ENCODE measurements at places on chromosomes 11 and 22. TPM values are rescaled to one million over a fixed set of nuclear protein-coding genes. Genes with fewer than 3 reads are reported as not detected.

DNA sequence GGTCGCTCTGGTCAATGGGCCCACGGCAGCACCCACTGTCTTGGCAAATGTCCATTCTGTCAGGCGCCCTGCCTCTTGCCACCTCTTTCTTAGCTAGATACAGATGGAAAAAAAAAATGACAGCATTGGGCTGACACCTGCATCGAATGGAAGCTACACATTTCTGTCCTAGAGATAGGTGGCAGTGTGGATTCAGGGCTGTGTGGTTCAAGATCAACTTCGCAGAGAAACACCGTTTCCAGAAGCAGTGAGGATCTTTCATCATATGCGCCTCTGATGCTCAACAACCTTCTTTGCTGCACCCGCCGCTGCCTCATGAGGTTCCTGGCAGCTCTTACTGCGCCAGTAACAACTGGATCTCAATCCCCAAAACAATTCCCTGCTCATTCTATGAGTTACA, 236.3 kb downstream of the KIRREL3 start:
- no peak overlapping the region for H3K27ac ChIP-seq
- H3K27me3 ChIP-seq, result no peaks in the 10 kb centered on the region
- DNase-seq, result no peak

- no peak for DNase-seq
- H3K36me3 ChIP-seq, result no peaks in the 10 kb centered on the region
- no peak overlapping the region for H3K27ac ChIP-seq
- no peak overlapping the region for H3K4me3 ChIP-seq
- peaks cover 11% of the 10 kb centered on the region for H3K27me3 ChIP-seq
Measured at GRCh38 chr11:116275635-116276034, 497.2 kb downstream of the BUD13 start.

- no peak overlapping the region for H3K4me3 ChIP-seq
- no peaks in the 10 kb centered on the region for H3K36me3 ChIP-seq
- H3K4me1 ChIP-seq, result no peaks in the 10 kb centered on the region
- DNase-seq, result no peak
- no peak overlapping the region for H3K27ac ChIP-seq
- H3K27me3 ChIP-seq, result no peaks in the 10 kb centered on the region
Measured at GRCh38 chr11:66768088-66768521, 39.1 kb upstream of the SPTBN2 start.

DNA sequence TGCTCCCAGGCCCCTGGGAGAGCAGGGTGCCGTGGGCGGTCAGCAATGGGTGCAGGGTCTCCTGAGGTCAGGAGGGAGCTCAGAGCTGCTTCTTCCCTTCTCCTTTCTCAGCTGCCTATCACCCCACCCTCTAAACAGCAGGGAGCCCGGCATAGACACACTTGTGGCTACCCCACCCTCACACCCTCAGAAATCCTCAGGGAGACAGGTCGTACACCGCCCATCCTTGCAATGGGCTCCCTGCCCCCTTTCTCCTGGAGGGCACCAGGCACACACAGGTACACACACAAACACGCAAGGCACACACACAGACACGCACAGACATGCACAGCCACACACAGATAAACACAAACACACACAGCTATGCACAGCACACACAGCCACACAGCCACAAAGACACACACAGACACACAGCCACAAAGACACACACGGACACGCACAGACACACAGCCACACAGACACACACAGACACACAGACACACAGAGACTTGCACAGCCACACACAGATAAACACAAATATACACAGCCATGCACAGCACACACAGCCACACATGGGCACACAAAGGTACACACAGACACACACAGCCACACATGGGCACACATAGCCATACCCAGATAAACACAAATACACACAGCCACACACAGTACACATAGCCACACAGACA, 44.9 kb upstream of the TH start:
- H3K27me3 ChIP-seq, result peaks cover 50% of the 10 kb centered on the region
- H3K4me1 ChIP-seq, result peaks cover 13% of the 10 kb centered on the region
- no peaks in the 10 kb centered on the region for H3K36me3 ChIP-seq

DNA sequence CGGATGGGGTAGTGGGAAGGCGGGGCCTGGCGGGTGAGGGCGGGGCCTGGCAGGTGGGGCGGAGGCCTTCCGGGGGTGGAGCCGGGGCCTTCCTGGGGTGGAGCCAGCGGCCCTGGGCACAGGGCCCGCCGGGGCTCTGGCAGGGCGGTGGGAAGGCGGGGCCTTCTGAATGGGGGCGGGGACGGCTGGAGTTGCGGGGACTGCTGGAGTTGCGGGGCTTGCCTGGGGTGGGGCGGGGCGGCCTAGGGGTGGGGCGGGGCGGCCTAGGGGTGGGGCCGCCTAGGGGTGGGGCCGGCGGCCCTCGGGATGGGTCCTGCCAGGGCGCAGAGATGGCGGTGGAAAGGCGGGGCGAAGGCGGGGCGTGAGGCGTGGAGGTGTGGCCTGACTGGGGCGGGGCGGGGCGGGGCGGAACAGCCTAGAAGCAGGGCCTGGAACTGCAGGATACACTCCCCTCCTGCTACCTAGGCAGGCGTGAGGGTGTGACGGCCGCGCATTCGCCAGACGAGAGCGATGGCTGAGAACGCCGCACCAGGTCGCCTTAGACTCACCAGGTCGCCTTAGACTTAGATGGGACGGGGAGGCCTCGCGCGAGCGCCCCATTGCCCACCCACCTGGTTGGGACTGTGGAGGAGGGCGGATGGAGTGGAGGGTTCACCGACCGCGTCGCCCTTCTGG, 19.3 kb downstream of the RRP7A start:
- no peak overlapping the region for H3K27ac ChIP-seq
- no peaks in the 10 kb centered on the region for H3K36me3 ChIP-seq
- peaks cover 18% of the 10 kb centered on the region for H3K27me3 ChIP-seq
- no peaks in the 10 kb centered on the region for H3K4me1 ChIP-seq
- DNase-seq, result no peak

The TMEM138 gene
- total RNA-seq, result 49.4 TPM

- H3K27ac ChIP-seq, result no peak overlapping the region
- DNase-seq, result no peak
- no peaks in the 10 kb centered on the region for H3K36me3 ChIP-seq
- H3K4me1 ChIP-seq, result peaks cover 20% of the 10 kb centered on the region
Measured at GRCh38 chr11:92828556-92828955, 140.9 kb upstream of the MTNR1B start.

- H3K4me1 ChIP-seq, result no peaks in the 10 kb centered on the region
- H3K36me3 ChIP-seq, result no peaks in the 10 kb centered on the region
- H3K27ac ChIP-seq, result no peak overlapping the region
- no peak for DNase-seq
- no peaks in the 10 kb centered on the region for H3K27me3 ChIP-seq
Measured at GRCh38 chr11:17807034-17807433, 72.5 kb downstream of the KCNC1 start.

The APOBEC3B gene
- 4.2 TPM for total RNA-seq

- no peaks in the 10 kb centered on the region for H3K36me3 ChIP-seq
- H3K27ac ChIP-seq, result no peak overlapping the region
Measured at GRCh38 chr11:62341588-62341987, 4.3 kb downstream of the ASRGL1 start.

The CCDC85B gene
- 39.0 TPM for total RNA-seq

DNA sequence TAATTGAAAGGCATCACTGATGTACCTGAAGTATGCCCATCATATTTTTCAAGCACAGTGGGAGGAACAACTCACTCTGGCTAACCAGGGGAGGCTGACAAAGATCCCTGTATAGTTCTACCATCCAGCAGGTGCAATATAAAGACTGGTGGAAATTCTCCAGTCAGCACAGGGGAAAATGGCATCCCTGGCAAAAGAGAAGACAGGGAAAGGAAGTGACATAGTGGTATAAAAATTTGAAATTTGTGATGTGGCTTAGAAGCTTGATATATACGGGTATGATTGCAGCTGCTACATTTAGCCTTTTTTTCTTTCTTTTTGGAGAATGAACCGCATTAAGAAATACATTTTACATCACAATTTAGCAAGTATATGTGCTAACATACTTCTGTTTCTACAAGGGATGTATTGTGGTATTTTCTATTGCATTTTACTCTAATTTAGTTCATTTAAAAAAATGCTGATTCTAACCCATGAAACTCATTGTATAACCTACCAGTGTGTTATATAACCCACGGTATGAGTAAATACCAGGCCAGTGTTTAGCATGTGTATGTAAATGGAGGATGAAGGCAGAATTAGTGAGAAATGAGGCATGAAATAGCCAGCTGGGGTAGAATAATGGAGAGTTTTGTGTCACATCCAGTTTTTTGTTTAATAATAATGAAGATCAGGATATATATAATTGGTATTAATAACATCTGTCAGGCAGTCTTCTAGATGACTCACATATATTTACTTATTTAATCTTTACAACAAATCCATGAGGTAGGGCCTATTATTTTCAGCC, 186.1 kb downstream of the ARHGAP42 start:
- no peaks in the 10 kb centered on the region for H3K27me3 ChIP-seq
- H3K4me1 ChIP-seq, result peaks cover 35% of the 10 kb centered on the region

- no peaks in the 10 kb centered on the region for H3K27me3 ChIP-seq
- H3K36me3 ChIP-seq, result peaks cover 3% of the 10 kb centered on the region
- no peak overlapping the region for H3K27ac ChIP-seq
- no peak for DNase-seq
Measured at GRCh38 chr11:69314555-69314954, 20.6 kb downstream of the MYEOV start.

- no peak for DNase-seq
- peaks cover 24% of the 10 kb centered on the region for H3K4me1 ChIP-seq
- no peaks in the 10 kb centered on the region for H3K27me3 ChIP-seq
- no peak overlapping the region for H3K4me3 ChIP-seq
- H3K27ac ChIP-seq, result no peak overlapping the region
Measured at GRCh38 chr11:35564245-35564595, 38.8 kb upstream of the PAMR1 start.

GRCh38 chr11:120095516-120095915, 42.4 kb downstream of the TRIM29 start:
- no peak overlapping the region for H3K4me3 ChIP-seq
- H3K36me3 ChIP-seq, result no peaks in the 10 kb centered on the region

DNA sequence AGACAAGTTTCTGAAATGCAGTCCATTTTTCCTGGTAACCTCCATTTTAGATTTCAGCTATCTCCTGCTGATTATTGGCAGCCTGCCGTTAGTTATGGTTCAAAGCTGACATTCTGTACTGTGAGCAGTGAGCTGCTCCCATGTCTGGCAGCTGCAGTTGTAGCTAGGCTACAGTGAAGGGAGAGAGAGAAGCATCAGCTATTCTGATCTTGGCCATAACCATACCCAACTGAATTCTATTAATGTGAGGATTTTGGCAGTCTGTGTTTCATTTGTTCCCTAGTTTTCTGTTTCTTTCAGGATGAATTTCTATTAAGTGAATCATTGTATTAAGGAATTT, 33.4 kb downstream of the SIK2 start:
- H3K36me3 ChIP-seq, result peaks cover 11% of the 10 kb centered on the region
- no peak overlapping the region for H3K4me3 ChIP-seq
- H3K27me3 ChIP-seq, result no peaks in the 10 kb centered on the region
- H3K27ac ChIP-seq, result peak overlapping the region; percentile 52

The CNIH2 gene
- 5.0 TPM for total RNA-seq

Measured in osteocyte (in vitro differentiated cells).